CD4-positive, alpha-beta T cell treated with Interleukin-15 for 1 hour (primary cell): ENCODE measurements at places on chromosomes 5 and 9.

GRCh38 chr5:52690236-52690768 is 97.4 kb upstream of the ITGA1 start:
- no peak for DNase-seq

- no peak for DNase-seq
Measured at GRCh38 chr9:124209279-124209678, 48.5 kb upstream of the NEK6 start.

- no peak for DNase-seq
Measured at GRCh38 chr5:141260458-141261237, 15.5 kb downstream of the PCDHB15 start.

- no peak for DNase-seq
Measured at GRCh38 chr5:82355496-82355895, 77.3 kb upstream of the RPS23 start.

DNA sequence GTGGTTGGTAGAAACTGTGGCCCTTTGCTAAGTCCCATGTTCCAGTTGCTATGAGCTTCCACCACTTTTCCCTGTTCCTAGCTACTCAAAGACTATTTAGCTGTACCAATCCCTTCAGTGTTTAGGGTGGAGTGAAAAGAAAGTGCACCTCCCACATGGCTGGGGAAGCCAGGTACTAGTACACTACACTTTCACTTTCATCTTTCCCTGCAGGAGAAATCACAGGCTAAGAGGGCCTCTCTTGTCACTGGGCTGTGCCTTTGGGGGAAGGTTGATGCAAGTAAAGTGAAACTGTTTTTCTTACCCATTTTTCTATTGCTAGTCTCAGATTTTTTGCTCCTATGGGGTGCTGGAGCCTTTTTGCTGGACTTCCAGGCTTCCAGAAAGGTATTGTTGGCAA is 33.5 kb upstream of the CKS2 start:
- no peak for DNase-seq

GRCh38 chr5:104598285-104598684 is 1035.7 kb upstream of the NUDT12 start:
- no peak for DNase-seq
